Astrocyte (in vitro differentiated cells and primary cell): ENCODE measurements at places on chromosomes 1 and 21. TPM values are rescaled to one million over a fixed set of nuclear protein-coding genes. Genes with fewer than 3 reads are reported as not detected.
A peak's percentile ranks its signal among the peaks of the same experiment; 100 is the strongest.

Gene ZYG11A
- total RNA-seq: 0.24 and 0.30 TPM in 2 replicates

Gene RGS4
- 16.2 and 23.8 TPM in 2 replicates for total RNA-seq

Gene RNPC3
- total RNA-seq: 11.3 and 12.7 TPM in 2 replicates

Gene FAM131C
- 0.11 and 0.38 TPM in 2 replicates for total RNA-seq

DNA sequence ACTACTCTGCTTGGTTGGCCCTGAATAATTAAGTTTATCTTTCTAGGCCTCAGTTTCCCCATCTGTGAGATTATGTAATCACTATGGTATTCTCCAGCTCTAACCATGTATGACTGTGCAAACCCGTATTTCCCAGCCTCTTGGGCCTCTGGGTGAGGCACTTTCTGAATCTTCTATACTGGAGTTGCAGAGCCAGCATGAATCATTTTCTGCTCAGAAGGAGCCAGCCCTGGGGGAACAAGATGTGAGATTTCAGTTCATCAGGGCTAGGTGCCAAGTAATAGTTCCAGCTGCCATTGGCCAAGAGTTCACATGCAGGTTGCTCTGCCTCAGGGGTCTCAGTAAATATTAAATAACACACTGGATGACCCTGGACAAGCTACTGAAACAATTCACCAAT is 47.7 kb upstream of the USP24 start:
- no peak overlapping the region for H3K27ac ChIP-seq
- no peaks in the 10 kb centered on the region for H3K27me3 ChIP-seq
- no peak overlapping the region for H3K4me3 ChIP-seq
- no peaks in the 10 kb centered on the region for H3K4me1 ChIP-seq
- DNase-seq: peak; percentile 22

DNA sequence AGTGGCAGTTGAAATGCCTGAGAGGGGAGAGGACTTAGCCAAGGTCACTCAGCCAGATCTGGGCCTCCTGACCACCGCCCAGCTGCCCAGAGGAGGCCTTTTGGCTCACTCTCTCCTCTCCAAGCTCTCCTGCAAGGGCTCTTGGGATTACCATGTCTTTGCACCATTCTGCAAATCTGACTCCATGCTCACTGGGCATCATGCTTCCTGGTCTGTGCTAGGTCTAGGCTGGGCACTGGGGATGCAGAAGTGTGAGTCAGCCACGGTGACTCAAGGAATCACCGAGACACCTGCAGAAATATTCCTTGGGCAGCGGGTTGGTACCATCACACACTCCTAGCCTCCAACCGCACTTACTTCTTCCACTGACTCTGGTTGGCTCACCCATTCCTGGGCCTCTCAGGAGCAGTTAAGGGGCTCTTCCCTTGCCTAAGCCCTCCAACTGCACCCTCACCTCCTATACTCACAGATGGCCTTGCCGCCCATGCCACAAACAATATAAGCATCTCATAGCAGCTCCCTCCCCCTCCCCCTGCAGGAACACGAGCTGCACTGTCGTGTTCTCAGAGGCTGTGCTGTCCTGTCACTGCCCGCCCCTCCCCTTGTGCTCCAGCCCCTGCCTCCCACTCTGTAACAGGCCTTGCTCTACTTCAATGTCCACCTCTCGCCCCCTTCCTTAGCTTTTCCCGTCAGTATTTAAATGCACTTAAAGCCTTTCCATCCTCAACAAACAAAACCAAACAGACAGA is 34.8 kb downstream of the CDCP2 start:
- H3K27me3 ChIP-seq: peaks cover 4% of the 10 kb centered on the region
- no peak overlapping the region for H3K4me3 ChIP-seq
- peak overlapping the region; percentile 74 for H3K27ac ChIP-seq
- peak; percentile 11 for DNase-seq

DNA sequence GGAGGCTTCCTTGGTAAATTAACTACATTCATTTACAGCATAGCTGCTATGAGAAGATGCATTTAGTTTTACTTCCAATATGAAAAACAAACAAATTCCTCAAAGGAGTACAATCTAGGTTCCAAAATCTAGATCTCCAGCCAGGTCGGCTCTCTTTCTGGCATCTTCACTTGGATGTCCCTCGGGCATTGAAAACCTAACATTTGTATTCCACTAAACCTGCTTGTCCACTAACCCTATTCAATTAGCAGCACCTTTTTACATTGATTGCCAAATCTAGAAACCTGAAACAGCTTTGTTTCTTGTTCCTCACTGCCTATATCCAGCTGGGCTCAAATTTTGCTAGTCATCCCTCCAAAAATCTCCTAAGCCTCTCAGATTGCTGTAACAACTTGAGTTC is 14.3 kb upstream of the CXADR start:
- no peak overlapping the region for H3K27ac ChIP-seq
- no peaks in the 10 kb centered on the region for H3K36me3 ChIP-seq

DNA sequence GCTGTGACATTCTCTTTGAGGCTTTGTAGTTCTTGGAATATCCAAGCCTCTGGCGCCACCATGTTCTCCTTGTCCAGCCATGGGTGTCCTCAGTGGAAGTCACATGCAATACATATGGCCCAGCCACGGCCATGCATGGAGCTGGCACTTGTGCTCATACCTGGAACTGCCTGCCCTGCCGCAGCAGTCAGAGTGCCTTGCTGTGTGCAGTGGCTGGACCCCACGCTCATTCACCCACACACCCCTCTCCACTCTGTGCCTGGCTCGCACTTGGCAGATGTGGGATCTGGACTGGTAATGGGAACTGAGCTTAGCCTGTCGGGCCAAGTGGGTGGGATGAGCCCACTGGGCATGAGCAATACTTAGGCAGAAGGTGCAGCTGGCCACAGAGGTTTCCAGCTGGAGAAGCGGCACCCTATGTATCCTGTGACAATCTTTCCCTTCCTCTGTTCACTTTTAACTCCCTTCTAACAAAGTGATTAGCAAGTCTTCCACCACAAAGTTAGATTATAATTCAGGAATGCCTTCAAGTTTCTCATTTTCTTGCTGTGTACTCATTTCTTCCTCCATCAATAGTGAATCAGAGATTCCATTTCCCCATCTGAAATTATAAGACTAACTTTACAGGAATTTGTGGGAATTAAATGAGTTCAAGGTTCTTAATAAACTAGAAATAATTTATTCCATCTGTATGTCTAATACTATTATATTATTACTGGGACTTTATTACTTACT is 351.6 kb upstream of the NCAM2 start:
- no peak for DNase-seq
- H3K4me1 ChIP-seq: no peaks in the 10 kb centered on the region
- no peaks in the 10 kb centered on the region for H3K27me3 ChIP-seq
- H3K4me3 ChIP-seq: no peak overlapping the region

DNA sequence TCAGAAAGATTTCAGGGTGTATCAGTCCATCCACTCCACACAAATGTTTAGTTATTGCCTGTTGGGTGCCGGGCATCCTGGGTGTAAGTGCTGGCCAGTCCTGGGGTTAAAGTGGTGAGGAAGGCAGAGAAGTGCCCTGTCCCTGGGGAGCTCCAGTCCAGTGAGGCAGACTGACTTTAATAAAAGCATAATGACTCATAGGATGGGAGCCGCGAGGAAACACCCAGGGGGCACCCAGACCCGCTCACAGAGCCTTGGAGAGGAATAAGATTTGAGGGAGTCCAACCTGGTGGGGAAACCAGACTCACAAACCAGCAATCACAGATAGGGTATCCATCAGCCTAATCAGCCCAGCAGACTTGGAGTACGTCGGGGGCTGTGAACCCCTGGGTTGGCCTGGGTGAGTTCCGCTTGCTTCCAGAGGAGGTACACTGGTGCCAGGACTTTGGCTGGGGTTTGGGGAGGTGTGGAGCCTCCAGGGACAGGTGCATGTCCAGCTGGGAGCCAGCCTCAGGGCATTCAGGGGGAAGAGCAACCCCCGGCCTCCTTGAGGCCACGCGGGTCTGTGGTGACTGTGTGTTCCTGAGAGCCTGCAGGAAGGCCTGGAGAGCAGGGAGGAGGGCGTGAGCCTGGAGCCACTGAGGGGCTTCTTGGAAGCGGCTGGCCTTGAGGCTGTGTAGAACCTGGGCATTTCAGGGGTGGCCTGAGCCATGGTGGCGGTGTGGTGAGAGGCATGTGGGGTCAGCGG is 3.7 kb downstream of the PEAR1 start:
- H3K27me3 ChIP-seq: no peaks in the 10 kb centered on the region
- peak; percentile 66 for DNase-seq
- peak overlapping the region; percentile 96 for H3K27ac ChIP-seq

- DNase-seq: no peak
- no peak overlapping the region for H3K27ac ChIP-seq
- no peak overlapping the region for H3K4me3 ChIP-seq
- H3K27me3 ChIP-seq: no peaks in the 10 kb centered on the region
- H3K4me1 ChIP-seq: no peaks in the 10 kb centered on the region
Measured at GRCh38 chr1:179440971-179441370, 75.2 kb downstream of the AXDND1 start.

GRCh38 chr1:4344065-4344732 is 310.2 kb upstream of the AJAP1 start:
- no peaks in the 10 kb centered on the region for H3K4me1 ChIP-seq
- H3K27me3 ChIP-seq: no peaks in the 10 kb centered on the region
- H3K27ac ChIP-seq: no peak overlapping the region
- no peak for DNase-seq
- no peaks in the 10 kb centered on the region for H3K36me3 ChIP-seq
- no peak overlapping the region for H3K4me3 ChIP-seq

DNA sequence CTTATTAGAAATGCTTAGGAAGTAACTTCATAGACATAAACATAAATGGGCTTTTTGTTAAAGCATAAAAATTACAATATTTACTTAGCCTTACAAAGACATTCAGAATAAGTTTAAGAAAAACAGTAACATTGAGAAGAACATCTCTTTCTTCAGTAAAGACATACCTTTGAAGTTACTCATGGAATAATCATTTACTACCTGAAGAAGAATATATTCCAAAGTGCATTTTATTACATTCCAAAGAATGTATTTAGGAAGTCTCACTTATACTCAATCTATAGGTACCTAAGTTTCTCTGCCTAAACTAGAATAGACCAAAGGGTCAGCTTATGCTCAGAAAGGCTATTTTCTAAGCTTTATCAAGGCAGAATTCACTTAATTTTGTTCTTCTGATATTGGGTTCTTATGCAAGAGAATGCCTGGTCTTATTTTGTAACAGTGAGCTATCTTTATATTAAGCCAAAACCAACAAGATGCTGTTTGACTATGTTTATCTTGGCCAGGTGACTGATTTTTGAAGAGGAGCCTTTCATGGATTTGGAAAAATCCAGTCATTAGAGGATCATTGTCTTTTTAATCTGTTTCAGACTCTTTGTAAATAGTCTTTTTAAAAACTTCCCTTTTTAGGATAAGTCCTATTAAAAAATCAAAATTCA is 110.1 kb downstream of the OLFML2B start:
- H3K4me3 ChIP-seq: no peak overlapping the region
- H3K4me1 ChIP-seq: peaks cover 37% of the 10 kb centered on the region
- DNase-seq: peak; percentile 65
- no peaks in the 10 kb centered on the region for H3K27me3 ChIP-seq
- no peaks in the 10 kb centered on the region for H3K36me3 ChIP-seq

GRCh38 chr1:48294656-48295055 is 72.1 kb downstream of the SLC5A9 start:
- H3K27me3 ChIP-seq: no peaks in the 10 kb centered on the region
- H3K27ac ChIP-seq: no peak overlapping the region
- no peaks in the 10 kb centered on the region for H3K4me1 ChIP-seq
- no peak overlapping the region for H3K4me3 ChIP-seq
- no peak for DNase-seq

- DNase-seq: no peak
- no peak overlapping the region for H3K4me3 ChIP-seq
- H3K4me1 ChIP-seq: no peaks in the 10 kb centered on the region
- peaks cover 3% of the 10 kb centered on the region for H3K36me3 ChIP-seq
- no peak overlapping the region for H3K27ac ChIP-seq
Measured at GRCh38 chr1:40409467-40409866, 35.9 kb downstream of the SMAP2 start.

- H3K4me1 ChIP-seq: no peaks in the 10 kb centered on the region
- DNase-seq: no peak
Measured at GRCh38 chr1:159421821-159422220, 10.2 kb upstream of the OR10J4 start.

- H3K4me1 ChIP-seq: peaks cover 12% of the 10 kb centered on the region
- no peak overlapping the region for H3K4me3 ChIP-seq
- no peak overlapping the region for H3K27ac ChIP-seq
- no peaks in the 10 kb centered on the region for H3K27me3 ChIP-seq
- no peaks in the 10 kb centered on the region for H3K36me3 ChIP-seq
- DNase-seq: peak; percentile 63
Measured at GRCh38 chr1:172699111-172699510, 40.2 kb downstream of the FASLG start.
